ENCODE measurements at places on chromosomes 6 and 20. TPM values are rescaled to one million over a fixed set of nuclear protein-coding genes. Genes with fewer than 3 reads are reported as not detected.

GRCh38 chr6:17276766-17277165 lies 4.4 kb upstream of the RBM24 start:
- DNase-seq: no peak

GRCh38 chr6:2979819-2980464 lies 8.6 kb upstream of the SERPINB6 start:
- no peak for DNase-seq

GRCh38 chr20:8449123-8449522 lies 317.1 kb downstream of the PLCB1 start:
- no peak for DNase-seq

- no peak for DNase-seq
These were observed at the start of gene UBD for GRCh38 chr6:29559524-29560287. Gene UBD, minus strand, starts transcription at chr6:29559732. Its CDS starts 31 bp downstream, at chr6:29559701.

Gene CAGE1
- not detected for total RNA-seq

All from NCI-H460 (cell line).